Heart right ventricle (tissue), 16 donors: ENCODE measurements at places on chromosomes 1 and 21.

- no peak for DNase-seq
- H3K4me1 ChIP-seq, result peaks cover 18% of the 10 kb centered on the region
- peaks cover 35% of the 10 kb centered on the region for H3K36me3 ChIP-seq
- H3K27ac ChIP-seq, result peak overlapping the region; percentile 72
Observed at GRCh38 chr1:201153474-201154388, 543 bp downstream of the TMEM9 start.

GRCh38 chr1:200323856-200324400, 85.9 kb downstream of the ZNF281 start:
- H3K4me3 ChIP-seq, result no peak overlapping the region
- DNase-seq, result no peak
- H3K4me1 ChIP-seq, result no peaks in the 10 kb centered on the region
- H3K27me3 ChIP-seq, result no peaks in the 10 kb centered on the region
- H3K27ac ChIP-seq, result no peak overlapping the region
- no peaks in the 10 kb centered on the region for H3K36me3 ChIP-seq

GRCh38 chr1:165344736-165345135, 11.8 kb downstream of the LMX1A start:
- no peaks in the 10 kb centered on the region for H3K36me3 ChIP-seq
- no peak for DNase-seq
- H3K4me1 ChIP-seq, result no peaks in the 10 kb centered on the region
- no peak overlapping the region for H3K4me3 ChIP-seq

GRCh38 chr1:103208844-103209243, 100.5 kb upstream of the COL11A1 start:
- H3K4me3 ChIP-seq, result no peak overlapping the region
- no peak for DNase-seq
- no peaks in the 10 kb centered on the region for H3K27me3 ChIP-seq
- H3K27ac ChIP-seq, result no peak overlapping the region
- H3K4me1 ChIP-seq, result no peaks in the 10 kb centered on the region

GRCh38 chr1:181153634-181153961, 65.1 kb downstream of the IER5 start:
- peaks cover 48% of the 10 kb centered on the region for H3K4me1 ChIP-seq
- no peaks in the 10 kb centered on the region for H3K36me3 ChIP-seq
- no peaks in the 10 kb centered on the region for H3K27me3 ChIP-seq
- H3K4me3 ChIP-seq, result no peak overlapping the region

DNA sequence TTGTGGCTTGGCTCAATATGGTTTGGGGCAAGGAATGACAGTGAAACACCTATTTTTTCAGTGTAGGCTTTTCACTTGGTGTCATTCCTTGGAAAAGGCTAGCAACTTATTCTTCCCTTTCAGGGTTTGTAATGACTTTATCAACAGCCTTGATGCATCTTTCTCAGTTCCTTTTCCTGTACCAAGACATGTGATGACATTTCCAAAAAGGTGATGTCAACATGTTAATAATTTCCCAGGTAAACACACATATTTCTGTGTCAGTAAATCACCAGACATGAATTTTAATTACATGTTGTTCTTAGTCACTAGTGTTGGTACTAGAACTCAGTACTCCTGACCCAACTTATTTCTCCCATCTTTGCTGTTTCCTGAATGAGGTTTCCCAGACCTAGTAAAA, 37.8 kb upstream of the RRP15 start:
- H3K27me3 ChIP-seq, result no peaks in the 10 kb centered on the region
- H3K27ac ChIP-seq, result no peak overlapping the region
- H3K36me3 ChIP-seq, result no peaks in the 10 kb centered on the region
- no peak overlapping the region for H3K4me3 ChIP-seq
- H3K4me1 ChIP-seq, result no peaks in the 10 kb centered on the region

DNA sequence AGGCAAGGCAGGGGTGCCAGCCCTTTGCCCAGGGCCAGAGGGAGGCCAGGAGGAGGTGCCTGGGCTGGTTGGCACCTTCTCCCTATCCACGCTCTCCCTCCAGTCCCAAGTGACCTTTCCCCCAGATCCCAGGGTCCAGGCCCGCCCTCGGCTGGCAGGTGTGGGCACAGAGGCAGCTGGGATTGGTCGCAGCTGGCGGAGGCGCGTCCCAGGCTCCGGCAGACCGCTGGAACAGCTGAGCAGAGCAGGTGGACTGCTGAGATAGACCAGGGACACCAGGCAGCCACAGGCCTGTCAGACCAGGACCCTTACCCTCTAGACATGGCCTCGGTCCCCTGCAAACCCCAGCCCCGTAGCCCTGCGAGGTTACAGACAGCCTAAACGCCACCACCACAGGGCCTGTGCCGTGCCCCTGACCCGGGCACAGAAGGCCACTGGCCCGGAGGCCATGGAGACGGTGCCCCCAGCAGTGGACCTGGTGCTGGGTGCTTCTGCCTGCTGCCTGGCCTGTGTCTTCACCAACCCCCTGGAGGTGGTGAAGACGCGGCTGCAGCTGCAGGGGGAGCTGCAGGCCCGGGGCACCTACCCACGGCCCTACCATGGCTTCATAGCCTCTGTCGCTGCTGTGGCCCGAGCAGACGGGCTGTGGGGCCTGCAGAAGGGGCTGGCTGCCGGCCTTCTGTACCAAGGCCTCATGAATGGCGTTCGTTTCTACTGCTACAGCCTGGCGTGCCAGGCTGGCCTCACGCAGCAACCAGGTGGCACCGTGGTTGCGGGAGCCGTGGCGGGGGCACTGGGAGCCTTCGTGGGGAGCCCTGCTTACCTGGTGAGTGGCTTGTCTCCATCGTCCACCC, at the start of gene SLC25A34:
Gene SLC25A34 (plus strand): TSS at position 221 of the 854 bp plus-strand sequence. CDS start 228 bp downstream, at position 449.
- peak within 1 kb of the TSS; percentile 88 for H3K27ac ChIP-seq
- no peak within 1 kb of the TSS for H3K4me3 ChIP-seq
- peaks cover 16% of the 10 kb centered on the region for H3K4me1 ChIP-seq
- no peaks in the 10 kb centered on the region for H3K27me3 ChIP-seq
- peaks cover 39% of the 10 kb centered on the region for H3K36me3 ChIP-seq
- DNase-seq, result peak; percentile 79

GRCh38 chr1:211501711-211502400, 9.9 kb upstream of the RD3 start:
- no peaks in the 10 kb centered on the region for H3K36me3 ChIP-seq
- no peak overlapping the region for H3K27ac ChIP-seq
- no peak overlapping the region for H3K4me3 ChIP-seq
- H3K27me3 ChIP-seq, result no peaks in the 10 kb centered on the region
- DNase-seq, result no peak

GRCh38 chr1:44786138-44786840, 1.7 kb downstream of the BEST4 start:
- peaks cover 33% of the 10 kb centered on the region for H3K4me1 ChIP-seq
- peak; percentile 64 for DNase-seq
- H3K4me3 ChIP-seq, result peak overlapping the region; percentile 38

GRCh38 chr1:55064861-55065263, 25.5 kb downstream of the PCSK9 start:
- peaks cover 35% of the 10 kb centered on the region for H3K4me1 ChIP-seq
- no peaks in the 10 kb centered on the region for H3K27me3 ChIP-seq
- DNase-seq, result peak; percentile 51
- H3K27ac ChIP-seq, result peak overlapping the region; percentile 52

- no peak overlapping the region for H3K27ac ChIP-seq
- no peaks in the 10 kb centered on the region for H3K36me3 ChIP-seq
- no peaks in the 10 kb centered on the region for H3K4me1 ChIP-seq
- H3K27me3 ChIP-seq, result no peaks in the 10 kb centered on the region
Observed at GRCh38 chr1:59543211-59543668, 246.3 kb downstream of the FGGY start.

DNA sequence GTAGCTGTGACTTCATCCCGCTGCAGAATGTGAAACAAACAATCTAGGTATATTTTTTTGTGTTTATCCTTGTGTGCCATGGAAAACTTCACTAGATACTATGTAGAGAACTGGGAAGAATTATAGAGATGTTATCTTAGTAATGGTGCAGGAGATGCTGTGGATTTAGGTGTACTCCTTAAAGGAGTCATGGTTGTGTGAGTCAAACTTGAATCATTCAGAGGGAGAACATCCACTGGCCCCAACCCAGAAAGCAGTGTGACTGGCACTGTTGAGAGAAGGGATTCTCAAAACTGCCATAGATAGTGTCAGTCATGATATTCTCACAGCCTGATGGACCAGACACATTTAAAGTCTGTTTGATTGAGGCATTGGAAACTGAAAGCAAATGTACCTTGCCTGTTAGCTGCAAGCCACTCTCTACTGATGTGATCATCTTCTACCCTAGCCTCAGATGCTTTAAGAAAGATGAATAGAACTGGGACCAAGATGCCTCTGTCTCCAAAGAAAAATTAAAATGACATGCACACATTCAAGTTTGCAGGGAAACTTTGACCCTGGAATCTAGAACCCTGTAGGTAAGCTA, 754.6 kb downstream of the MRPL39 start:
- no peaks in the 10 kb centered on the region for H3K36me3 ChIP-seq
- H3K4me1 ChIP-seq, result no peaks in the 10 kb centered on the region
- no peak overlapping the region for H3K4me3 ChIP-seq

DNA sequence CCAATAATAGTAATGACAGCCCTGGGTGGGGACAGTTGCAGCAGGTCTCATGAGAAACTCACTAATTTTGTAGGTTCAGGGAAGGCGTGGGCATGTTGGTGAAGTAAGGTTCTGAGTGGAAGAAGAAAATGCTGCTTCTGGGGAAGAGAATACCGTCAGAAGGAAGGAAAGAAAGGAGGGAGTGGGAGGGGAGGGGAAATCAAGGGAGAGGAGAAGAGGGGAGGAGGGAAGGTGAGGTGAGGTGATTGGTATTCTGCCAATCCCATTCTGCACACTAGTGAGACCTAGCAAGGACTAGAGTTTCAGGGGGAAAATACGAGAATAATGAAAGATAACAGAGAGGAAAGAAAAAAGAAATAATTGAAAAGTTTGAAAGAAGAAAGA, 32.4 kb upstream of the MGST3 start:
- no peaks in the 10 kb centered on the region for H3K36me3 ChIP-seq
- peaks cover 9% of the 10 kb centered on the region for H3K27me3 ChIP-seq
- peaks cover 17% of the 10 kb centered on the region for H3K4me1 ChIP-seq
- peak overlapping the region; percentile 45 for H3K4me3 ChIP-seq

DNA sequence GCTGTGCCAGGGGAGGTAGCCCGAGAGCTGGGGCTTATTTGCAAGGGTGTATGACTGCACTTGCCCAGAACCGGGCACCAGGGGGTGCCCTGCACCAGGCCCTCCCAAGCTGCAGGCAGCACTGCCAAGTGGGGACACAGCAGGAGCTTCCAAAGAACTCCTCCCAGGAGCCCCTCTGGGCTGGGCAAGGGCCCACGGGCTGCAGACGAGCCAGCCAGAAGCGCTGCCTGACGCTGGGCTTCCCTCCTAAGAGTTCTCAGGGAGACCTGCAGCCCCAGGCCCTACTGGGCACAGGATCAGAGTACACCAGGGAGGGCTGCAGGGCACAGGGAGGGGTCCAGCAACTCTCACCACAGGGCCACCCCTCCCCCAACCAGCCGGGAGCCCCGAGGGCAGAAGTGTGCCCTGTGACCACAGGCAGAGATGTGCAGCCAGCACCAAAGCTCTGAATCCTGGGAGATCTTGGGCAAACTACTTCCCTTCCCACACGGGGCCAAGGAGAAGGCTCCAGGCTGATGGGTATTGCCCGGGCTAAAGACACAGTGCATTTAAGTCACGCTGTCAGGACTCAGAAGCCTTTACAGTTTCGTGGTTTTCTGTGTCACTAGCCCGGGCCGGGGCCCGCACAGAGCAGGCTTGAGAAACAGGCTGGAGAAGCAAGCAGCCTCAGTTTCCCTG, 63.4 kb downstream of the KCNAB2 start:
- no peak overlapping the region for H3K27ac ChIP-seq
- H3K36me3 ChIP-seq, result no peaks in the 10 kb centered on the region
- H3K4me3 ChIP-seq, result no peak overlapping the region
- no peaks in the 10 kb centered on the region for H3K4me1 ChIP-seq
- peak; percentile 17 for DNase-seq
- H3K27me3 ChIP-seq, result peaks cover 31% of the 10 kb centered on the region

DNA sequence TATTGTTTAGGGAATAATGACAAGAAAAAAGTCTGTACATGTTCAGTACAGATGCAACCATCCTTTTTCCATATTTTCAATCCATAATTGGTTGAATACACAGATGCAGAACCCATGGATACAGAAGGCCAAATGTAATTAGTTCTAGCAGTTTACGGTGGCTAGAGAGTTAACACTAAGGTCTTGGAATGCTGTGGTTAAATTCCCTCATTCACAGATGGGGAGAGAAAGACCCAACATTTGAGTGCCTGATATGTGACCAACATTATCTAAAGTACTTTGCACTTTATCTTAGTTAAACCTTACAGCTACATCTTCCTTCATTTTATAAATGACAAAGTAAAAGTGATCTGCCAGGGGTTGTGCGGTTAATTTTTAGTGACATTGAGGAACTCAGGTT, 5.3 kb downstream of the SCMH1 start:
- no peak for DNase-seq
- H3K27me3 ChIP-seq, result no peaks in the 10 kb centered on the region
- no peak overlapping the region for H3K27ac ChIP-seq
- H3K4me3 ChIP-seq, result no peak overlapping the region
- H3K4me1 ChIP-seq, result peaks cover 71% of the 10 kb centered on the region

DNA sequence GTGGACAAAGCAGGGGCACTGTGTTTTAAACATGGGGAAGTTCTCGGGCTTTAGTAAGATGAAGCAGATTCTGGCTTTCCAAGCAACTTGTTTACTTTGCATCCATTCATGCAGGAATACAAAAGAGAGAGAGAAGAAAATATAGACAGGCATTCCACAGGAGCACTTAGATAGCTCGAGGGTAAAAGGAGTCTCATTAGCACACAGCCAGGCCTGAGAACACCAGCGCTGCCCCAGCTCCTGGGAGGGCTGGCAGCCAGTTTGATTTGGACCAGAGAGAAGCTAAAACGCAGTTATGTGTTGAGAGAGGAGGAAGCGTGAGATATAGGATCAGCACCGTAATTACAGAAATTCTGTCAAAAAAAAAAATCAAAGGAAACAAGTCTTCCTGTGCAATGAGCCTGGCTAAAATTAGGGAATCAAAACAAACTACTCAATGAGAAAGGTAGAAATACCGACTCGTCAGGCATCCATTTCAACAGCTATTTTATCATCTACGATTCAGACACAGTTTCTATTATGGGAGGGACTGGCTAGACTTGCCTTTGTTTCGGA, 68.2 kb downstream of the CLSTN1 start:
- no peaks in the 10 kb centered on the region for H3K27me3 ChIP-seq
- H3K36me3 ChIP-seq, result peaks cover 39% of the 10 kb centered on the region
- peak overlapping the region; percentile 23 for H3K27ac ChIP-seq

- no peak for DNase-seq
- no peak overlapping the region for H3K27ac ChIP-seq
- H3K27me3 ChIP-seq, result no peaks in the 10 kb centered on the region
- H3K36me3 ChIP-seq, result no peaks in the 10 kb centered on the region
- no peak overlapping the region for H3K4me3 ChIP-seq
- H3K4me1 ChIP-seq, result peaks cover 30% of the 10 kb centered on the region
Observed at GRCh38 chr1:160405331-160405877, 5.0 kb downstream of the VANGL2 start.
